ENCODE measurements at places on chromosomes 6 and 20.

GRCh38 chr6:166620478-166621113, 6.5 kb downstream of the RPS6KA2 start:
- peak; percentile 63 for DNase-seq

DNA sequence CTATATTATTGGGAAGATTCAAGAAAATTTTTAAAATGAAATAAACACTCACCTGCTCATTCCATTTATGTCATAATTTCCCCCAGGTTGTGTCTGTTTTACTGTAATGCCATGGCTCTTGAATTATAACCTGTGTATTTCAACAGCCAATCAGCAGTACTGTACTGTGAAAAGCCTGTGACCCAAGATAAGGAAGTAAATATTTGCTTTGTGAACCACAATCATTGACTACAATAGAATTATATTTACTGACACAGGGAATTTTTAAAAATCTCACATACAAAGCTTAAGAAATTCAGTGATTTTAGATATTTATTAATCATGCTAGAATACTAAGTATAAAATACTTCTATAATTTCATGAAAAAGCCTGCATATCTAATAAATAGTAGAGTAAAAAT, 6.0 kb downstream of the RGS17 start:
- no peak for DNase-seq

- no peak for DNase-seq
Measured at GRCh38 chr6:12068899-12069557, 56.9 kb downstream of the HIVEP1 start.

DNA sequence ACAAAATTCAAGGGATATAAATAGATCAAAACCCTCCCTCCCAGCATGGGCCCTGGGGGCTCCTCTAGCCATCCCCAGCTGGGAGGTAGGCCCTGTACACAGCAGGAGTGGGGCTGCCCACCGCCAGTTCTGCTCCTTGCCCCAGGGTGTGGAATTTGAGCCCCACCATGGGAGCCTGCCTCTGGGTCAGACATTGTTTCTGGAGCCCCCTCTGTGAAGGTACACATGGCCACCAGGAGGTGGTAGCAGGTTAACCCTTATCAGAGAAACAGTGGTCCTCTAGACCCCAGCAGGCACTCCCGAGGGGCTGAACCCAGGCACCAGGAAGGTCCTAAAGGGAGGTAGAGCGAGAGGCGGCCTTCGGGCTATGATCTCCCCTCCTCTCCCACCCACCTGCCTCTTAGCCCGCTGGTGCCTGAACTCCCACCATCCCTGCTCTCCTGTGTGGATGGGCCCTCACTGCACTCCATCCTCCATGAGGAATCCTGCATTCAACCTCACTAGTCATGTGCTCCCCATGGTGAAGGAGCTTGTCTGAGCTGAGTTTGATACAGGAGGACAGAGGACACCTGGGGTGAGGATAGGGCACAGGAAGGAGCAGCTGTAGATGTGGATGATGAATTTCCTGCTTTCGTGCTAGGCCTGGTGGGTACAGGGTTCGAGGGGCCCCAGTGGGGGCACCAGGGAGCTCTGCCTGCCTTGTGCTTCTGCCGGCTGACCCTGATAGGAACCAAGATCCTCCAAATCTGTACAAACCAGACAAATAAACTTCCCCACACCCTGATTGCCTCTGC, 114.9 kb downstream of the GRM4 start:
- DNase-seq: no peak

GRCh38 chr6:169415179-169415578, 161.5 kb upstream of the THBS2 start:
- peak; percentile 2 for DNase-seq

- no peak for DNase-seq
Measured at GRCh38 chr6:36358226-36358915, 21.7 kb upstream of the BNIP5 start.

DNA sequence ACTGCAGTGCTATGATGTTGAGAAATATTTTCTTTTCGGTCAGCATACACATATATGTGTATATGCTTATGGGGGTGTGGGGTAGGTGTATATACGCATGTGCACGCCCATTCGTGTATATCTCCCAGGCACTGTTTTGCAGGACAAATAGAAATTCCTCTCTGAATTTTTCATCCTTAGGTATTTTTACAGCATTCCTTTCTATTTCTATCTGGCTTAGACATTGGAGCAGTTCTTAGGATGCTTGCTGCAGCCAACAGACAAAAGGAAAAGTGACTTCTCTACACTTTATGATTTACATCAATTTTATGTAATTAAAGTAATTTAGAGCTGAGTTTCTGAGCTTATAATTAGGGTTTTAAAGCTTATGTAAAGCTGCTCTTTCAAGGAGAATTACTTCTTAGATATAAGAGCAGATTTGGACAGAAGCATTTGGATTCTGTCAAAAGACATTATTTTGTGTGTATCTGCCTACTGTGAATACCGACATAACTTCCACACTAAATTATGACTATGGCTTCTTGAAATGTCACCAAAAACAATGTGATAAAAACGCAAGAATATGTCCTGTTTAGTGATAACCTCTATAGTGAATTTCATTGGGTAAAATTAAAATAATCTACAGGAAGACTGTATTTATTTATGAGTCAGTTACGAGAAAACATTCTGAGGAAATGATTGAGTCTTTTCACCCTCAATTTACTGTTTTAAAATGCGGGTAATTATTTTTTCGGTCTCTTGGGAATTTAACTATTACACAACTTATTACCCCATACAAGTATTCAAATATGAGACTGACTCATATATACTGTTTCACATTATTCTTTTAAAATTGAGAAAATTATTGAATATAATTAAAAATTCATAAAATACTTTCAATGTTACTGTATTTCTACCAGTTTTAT, 21.3 kb upstream of the CEP43 start:
- DNase-seq: no peak

DNA sequence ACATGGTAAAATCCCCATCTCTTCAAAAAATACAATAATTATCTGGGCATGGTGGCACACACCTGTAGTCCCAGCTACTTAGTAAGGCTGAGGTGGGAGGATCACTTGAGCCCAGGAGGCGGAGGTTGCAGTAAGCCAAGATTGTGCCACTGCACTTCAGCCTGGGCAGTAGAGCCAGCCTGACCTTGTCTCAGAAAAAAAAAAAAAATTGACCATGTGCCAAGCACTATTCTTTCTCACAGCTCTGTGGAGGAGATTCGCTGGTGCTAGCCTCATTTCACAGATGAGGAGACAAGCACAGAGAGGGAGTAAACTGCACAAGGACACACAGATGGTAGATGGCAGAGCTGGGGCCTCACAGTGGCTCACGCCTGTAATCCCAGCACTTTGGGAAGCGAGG, 131.8 kb upstream of the JARID2 start:
- DNase-seq: no peak
